ENCODE measurements at places on chromosomes 2 and 18.

DNA sequence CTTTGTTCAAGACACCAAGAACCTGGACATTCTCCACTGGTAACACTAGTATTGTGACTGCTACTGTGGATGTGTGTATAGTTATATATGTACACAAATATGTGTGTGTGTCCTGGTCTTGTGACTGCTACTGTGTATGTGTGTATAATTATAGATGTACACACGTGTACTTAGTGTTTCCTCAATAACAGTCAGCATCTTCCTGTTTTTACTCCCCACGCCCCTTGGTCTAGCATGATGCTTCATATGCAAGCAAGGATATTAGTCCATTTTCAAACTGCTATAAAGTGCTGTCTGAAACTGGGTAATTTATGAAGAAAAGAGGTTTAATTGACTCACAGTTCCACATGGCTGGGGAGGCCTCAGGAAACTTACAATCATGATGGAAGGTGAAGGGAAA lies 802.7 kb downstream of the RNF144A start:
- no peak for DNase-seq

GRCh38 chr2:177048981-177049380 lies 163.6 kb upstream of the HNRNPA3 start:
- DNase-seq, result no peak

DNA sequence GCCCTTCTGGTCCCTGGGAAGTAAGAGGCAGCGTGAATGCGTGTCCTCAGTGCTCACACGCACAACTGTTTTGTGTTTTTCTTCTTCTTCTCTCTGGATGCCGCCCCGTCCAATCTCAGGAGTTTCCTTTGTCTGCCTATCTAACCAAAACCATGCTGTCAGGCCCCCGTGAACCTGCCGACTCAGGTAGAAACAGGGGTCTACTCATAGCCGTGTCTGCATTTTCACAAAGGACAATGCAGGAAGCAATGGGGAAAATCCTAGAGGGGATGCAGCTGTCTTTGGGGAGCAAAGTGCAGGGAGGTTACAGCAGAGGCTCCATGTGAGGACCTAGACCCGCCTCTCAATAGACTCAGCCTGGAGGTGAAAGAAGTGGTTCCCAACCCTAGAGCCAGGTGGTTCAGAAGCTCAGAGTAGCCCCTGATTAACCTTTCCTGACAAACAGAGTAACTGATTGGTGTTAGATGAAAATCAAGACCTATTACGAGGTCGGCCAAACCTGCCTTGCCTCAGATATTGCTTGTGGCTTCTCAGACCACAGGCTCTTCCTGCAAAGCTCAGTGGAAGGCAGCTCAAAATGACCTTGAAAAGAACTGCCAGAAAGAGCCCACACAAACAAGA lies 49.3 kb downstream of the CD226 start:
- no peak for DNase-seq

- DNase-seq, result no peak
These were observed 4.0 kb upstream of the LDLRAD4 start for GRCh38 chr18:13214609-13215008.

DNA sequence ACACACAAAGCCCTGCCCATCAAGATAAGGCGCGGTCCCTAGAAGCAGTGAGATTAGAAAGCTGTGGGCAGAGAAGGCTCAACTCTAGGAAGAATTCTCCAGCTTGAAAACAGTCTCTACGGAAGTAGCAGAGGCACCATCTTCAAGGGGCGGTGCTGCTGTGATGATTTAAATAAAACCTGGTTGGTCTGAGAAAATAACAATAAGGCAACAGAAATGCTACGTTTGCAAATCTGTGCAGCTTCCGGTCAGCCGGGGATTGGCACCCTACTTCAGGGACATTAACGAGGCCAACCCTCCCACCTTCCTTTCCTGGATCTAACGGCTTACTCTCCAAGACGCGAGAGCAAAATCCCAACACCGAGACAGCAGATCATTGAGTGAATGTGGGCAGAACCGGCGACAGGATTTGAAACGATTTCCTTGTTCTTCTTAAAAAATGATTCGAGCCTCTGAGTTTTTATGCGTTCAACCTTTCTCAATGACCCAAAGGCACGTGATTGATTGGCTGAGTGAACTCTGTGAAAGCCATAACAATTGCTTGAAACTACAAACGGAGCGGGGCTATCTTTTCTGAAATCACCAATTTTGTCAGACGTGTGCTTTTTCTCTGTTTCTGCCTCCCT lies 93.7 kb upstream of the ZNF516 start:
- no peak for DNase-seq
